ENCODE measurements at places on chromosomes 4 and X. TPM values are rescaled to one million over a fixed set of nuclear protein-coding genes. Genes with fewer than 3 reads are reported as not detected.

The CD99 gene
- 91.6 TPM for polyA plus RNA-seq

The REELD1 gene
- not detected for polyA plus RNA-seq

The FRG2 gene
- not detected for polyA plus RNA-seq

The DMRTC1 gene
- polyA plus RNA-seq, result not detected

The JADE1 gene
- 3.3 TPM for polyA plus RNA-seq

The NIPAL1 gene
- polyA plus RNA-seq, result 12.0 TPM

The SPATA18 gene
- polyA plus RNA-seq, result 12.1 TPM

The FGG gene
- polyA plus RNA-seq, result 0.08 TPM

The ETDA gene
- polyA plus RNA-seq, result not detected

The TXK gene
- polyA plus RNA-seq, result not detected

The KIT gene
- polyA plus RNA-seq, result not detected

The DLG3 gene
- polyA plus RNA-seq, result 11.1 TPM

The SAGE1 gene
- not detected for polyA plus RNA-seq

The FABP2 gene
- not detected for polyA plus RNA-seq

The DDIT4L gene
- polyA plus RNA-seq, result 0.02 TPM

The AR gene
- polyA plus RNA-seq, result under 0.01 TPM

The STARD8 gene
- 0.19 TPM for polyA plus RNA-seq

The EDA2R gene
- 6.9 TPM for polyA plus RNA-seq

The NAT8L gene
- 0.02 TPM for polyA plus RNA-seq

The NSDHL gene
- 87.3 TPM for polyA plus RNA-seq

The ATP2B3 gene
- polyA plus RNA-seq, result not detected

The JADE3 gene
- polyA plus RNA-seq, result 3.4 TPM

The MORF4L2 gene
- 670 TPM for polyA plus RNA-seq

The APELA gene
- not detected for polyA plus RNA-seq

The CLDN34 gene
- polyA plus RNA-seq, result 0.09 TPM

The MAGEA4 gene
- polyA plus RNA-seq, result not detected

The SOWAHD gene
- 0.18 TPM for polyA plus RNA-seq

The ADRA2C gene
- 0.03 TPM for polyA plus RNA-seq

The CXCL3 gene
- 9.0 TPM for polyA plus RNA-seq

The AMTN gene
- not detected for polyA plus RNA-seq

The GRPR gene
- 0.15 TPM for polyA plus RNA-seq

The PNMA6E gene
- not detected for polyA plus RNA-seq

The GRIA3 gene
- 0.06 TPM for polyA plus RNA-seq

The FAM90A26 gene
- polyA plus RNA-seq, result not detected

The OTUD6A gene
- polyA plus RNA-seq, result not detected

The PDE5A gene
- polyA plus RNA-seq, result 0.69 TPM

The VMA21 gene
- 19.6 TPM for polyA plus RNA-seq

The CLCN3 gene
- 13.0 TPM for polyA plus RNA-seq

The NXF2B gene
- not detected for polyA plus RNA-seq

The GPR173 gene
- polyA plus RNA-seq, result 0.23 TPM

The PDCL2 gene
- not detected for polyA plus RNA-seq

The IL13RA2 gene
- 2.9 TPM for polyA plus RNA-seq

The HTN3 gene
- not detected for polyA plus RNA-seq

The CNKSR2 gene
- 0.65 TPM for polyA plus RNA-seq

The GNL3L gene
- polyA plus RNA-seq, result 26.2 TPM

The COL4A6 gene
- 24.7 TPM for polyA plus RNA-seq

The SATL1 gene
- polyA plus RNA-seq, result not detected

Measured in mammary epithelial cell (primary cell).